ENCODE measurements at places on chromosomes 7 and 10.

GRCh38 chr10:128880159-128880725 lies 586.8 kb upstream of the MGMT start:
- no peak for DNase-seq

DNA sequence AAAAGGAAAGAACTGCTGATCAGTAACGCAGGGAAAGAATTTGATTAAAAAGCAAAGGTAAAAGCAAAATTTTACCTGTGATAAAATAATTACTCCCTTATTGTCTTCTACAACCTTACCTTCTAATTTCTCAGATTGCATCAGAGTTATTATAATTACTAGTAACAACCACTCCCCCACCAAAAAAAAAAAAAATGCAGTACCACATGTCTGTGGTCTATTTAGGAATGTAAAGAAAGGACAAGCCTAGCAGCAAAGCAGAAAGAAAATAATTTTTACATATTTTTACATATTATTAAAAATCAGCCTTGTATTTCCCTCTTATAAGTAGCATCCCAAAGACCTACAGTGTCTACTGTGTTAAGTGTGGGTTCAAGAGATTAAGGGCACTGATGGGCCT lies 430.4 kb downstream of the TFEC start:
- DNase-seq: no peak

- no peak for DNase-seq
Measured at GRCh38 chr7:101015626-101016025, 4.3 kb upstream of the MUC17 start.

DNA sequence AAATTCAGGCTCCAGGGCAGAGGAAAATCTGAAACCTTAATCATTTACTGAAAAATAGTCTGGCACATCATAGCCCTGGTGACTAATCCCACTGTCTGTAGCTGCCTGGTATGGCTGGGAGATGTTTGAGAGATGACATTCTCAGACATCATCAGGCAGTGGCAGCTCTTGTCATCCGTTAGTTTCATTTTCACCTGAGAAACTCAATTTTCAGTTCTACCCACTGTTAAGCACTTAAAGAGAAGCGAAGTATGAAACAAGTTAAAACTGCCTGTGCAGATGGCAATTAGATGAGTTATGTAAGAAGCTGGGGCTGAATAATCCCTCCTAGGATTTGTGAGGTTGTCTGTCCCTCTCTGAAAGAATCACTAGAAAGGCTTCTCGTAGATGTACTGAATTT lies 150.2 kb downstream of the NSUN6 start:
- DNase-seq: no peak

DNA sequence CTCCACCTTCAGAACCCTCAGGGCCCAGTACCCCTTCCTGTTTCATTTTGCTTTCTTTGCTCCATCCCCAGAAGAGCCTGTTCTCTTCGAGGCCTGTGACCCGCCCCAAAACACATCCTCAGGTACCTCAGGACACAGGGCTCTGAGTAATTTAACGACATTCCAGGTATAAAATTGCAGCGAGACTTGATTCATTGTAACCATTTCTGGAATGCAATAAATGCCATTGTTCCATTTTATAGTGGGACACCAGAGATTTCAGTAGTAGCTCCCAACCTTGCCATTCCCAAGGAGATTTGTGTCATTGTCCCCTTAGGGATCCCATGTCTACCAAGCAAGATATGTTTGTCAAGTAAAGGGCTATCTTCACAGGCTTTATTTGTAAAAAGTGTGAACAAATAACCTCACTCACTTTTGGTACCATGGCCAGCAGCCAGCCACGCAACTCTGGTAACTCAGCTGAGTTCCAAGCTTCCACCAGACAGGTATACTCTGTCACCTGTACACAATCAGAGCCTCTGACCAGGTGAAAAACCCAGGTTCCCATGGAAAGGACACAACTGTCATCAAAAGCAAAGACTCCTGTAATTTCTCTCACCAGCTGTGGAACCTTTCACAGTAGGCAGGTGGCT lies 441.3 kb downstream of the PLXNA4 start:
- no peak for DNase-seq

DNA sequence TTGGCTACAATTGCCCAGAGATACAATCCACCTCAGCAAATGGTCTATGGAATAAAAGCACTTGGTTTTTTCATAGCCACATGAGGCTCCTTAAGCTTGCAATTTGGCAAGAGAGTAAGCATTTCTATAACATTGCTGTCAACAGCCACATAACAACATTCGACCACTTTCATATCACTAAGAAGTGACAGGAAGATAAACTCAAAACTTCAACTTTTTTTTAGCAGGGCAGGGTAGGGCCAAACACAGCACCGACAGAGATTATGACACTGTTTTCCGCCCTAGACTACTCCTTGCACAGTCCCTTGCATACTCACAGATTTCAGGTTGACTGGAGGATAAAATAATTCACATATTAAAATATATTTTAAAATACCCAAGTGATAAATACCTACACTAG lies 185.4 kb downstream of the JAZF1 start:
- no peak for DNase-seq

- peak; percentile 63 for DNase-seq
Measured at GRCh38 chr10:110893559-110894179, 21.9 kb downstream of the PDCD4 start.

DNA sequence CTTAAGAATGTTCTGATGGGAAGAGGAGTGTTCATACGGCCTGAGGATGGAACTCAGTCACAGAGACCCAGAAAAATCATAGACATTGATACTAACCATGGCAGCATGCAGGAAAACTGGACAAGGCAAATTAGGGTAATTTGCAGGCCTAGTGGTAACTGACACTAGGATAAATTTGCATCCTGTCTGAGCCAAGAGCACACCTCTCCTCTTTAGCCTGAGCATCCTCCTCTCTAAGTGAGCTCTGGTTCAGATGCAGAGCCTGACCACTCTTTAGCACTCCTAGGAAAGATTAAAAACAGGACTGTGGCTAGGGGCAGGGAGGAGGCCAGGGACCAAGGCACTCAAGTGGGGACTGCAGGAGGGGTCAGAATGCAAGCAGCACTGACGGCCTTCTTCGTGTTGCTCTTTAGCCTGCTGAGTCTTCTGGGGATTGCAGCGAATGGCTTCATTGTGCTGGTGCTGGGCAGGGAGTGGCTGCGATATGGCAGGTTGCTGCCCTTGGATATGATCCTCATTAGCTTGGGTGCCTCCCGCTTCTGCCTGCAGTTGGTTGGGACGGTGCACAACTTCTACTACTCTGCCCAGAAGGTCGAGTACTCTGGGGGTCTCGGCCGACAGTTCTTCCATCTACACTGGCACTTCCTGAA lies at the start of gene TAS2R41:
Gene TAS2R41 (plus strand): TSS at position 373 of the 650 bp plus-strand sequence. CDS start 0 bp downstream, at position 373.
- no peak for DNase-seq

DNA sequence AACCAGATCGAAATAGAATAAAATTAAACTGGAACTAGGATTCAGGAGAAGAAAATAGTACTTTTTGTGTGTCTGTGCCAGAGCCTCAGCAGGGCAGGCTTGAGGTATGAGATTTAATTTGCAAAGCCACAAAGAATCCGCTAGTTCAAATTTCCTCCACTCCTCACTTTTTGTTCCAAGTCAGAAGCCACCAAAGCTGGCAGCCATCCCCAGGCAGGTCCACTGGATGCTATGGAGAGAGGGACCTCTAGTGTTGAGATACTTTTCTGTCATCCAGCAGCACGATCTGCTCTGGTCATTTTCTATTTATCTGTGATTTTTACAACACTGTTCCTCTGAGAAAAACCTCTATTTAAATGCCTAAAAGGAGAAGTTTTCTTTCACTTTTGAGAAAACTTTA lies 147.9 kb upstream of the FRMD4A start:
- no peak for DNase-seq

GRCh38 chr10:104875561-104875960 lies 234.5 kb downstream of the SORCS3 start:
- no peak for DNase-seq

DNA sequence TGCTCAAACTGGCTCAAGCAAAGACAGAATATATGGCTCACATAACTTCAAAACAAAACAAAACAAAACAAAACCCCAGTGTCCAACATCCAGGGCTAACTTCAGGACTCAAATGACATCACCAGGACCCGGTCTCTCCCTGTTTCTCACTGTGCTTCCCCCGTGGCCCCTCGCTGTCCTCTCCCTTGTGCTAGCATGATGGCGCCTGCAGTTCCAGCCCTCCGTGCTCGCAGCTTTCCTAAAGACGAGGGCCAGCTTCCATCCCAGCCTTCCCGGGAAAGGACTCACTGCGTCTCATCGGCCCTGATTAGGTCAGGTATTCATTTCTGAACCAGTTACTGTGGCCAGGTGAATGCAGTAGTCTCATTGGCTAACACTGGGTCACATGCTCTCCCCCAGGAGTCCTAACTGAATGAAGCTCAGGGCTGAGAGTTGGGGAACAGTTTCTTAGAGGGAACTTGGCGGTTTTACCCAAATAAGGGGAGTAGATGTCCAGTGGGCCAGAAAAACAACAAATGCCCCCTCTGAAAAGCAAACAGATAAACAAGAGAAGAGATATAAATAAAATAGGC lies 33.0 kb upstream of the CTBP2 start:
- no peak for DNase-seq

DNA sequence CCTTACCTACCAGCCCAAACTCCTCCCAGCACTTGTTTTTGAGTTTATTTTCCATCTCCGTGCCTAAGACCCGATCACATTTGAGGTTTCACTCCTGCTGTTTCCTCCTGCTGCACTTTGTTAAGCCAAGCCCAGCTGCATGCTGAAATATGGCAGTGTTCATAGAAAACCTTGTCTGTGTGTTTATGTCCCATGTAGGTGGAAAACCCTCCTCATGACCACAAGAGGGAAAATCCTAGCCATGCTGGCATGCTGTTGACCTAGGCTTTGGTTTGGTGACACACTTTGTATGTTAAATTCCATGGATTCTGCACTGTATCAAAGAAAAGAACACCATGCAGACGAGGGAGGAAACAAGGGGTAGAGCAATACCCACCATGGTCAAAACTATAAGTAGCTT lies 154.4 kb downstream of the CUBN start:
- no peak for DNase-seq

- DNase-seq: no peak
Measured at GRCh38 chr10:70272925-70273316, 10.9 kb downstream of the NPFFR1 start.

- no peak for DNase-seq
Measured at GRCh38 chr10:12375076-12375504, 25.7 kb downstream of the CAMK1D start.

- DNase-seq: peak; percentile 69
Measured at GRCh38 chr10:100267239-100268104, at the start of gene CWF19L1. TSS of gene CWF19L1 (minus strand) at chr10:100267638. CDS start at chr10:100267593, 45 bp downstream.

DNA sequence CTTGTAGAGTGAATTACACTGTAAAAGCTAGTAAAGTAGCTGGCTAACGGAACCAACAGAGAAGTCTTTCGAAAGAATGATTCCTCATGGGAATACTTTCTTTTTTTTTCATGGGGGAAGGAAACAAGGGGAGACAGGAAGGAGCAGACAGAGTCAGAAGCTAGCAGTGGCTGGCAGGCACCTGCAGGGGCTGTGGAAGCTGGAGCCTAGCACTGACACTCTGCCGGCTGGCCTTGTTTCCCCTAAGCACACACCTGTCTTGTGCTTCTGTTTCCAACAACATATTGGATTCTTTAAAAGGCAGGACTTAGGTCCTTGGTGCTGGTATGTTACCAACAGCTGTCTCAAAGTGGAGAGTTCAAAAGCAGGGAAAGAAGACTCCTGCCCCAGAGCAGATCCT lies 24.7 kb downstream of the NOD1 start:
- DNase-seq: no peak

DNA sequence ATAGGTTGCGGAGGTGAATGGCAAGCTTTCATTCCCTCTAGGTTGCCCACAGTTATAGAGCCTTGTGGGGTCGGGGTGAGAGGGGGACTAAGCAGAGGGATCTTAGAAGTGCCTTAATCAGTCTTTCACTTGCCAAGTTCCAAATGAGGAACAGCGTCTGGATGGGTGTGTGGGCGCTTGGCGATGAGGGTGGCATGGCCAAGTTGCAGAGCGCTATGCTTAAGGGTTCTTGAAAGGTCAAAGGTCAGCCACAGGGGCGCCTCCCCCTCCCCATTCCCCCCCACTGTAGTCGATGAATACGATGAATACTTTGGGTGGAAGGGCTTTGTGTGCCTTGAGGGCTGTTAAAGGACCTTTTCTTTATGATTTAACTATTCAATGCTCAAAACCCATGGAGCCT lies 185.0 kb downstream of the TCF7L2 start:
- no peak for DNase-seq

GRCh38 chr7:107597582-107597916 lies 17.5 kb downstream of the BCAP29 start:
- no peak for DNase-seq

DNA sequence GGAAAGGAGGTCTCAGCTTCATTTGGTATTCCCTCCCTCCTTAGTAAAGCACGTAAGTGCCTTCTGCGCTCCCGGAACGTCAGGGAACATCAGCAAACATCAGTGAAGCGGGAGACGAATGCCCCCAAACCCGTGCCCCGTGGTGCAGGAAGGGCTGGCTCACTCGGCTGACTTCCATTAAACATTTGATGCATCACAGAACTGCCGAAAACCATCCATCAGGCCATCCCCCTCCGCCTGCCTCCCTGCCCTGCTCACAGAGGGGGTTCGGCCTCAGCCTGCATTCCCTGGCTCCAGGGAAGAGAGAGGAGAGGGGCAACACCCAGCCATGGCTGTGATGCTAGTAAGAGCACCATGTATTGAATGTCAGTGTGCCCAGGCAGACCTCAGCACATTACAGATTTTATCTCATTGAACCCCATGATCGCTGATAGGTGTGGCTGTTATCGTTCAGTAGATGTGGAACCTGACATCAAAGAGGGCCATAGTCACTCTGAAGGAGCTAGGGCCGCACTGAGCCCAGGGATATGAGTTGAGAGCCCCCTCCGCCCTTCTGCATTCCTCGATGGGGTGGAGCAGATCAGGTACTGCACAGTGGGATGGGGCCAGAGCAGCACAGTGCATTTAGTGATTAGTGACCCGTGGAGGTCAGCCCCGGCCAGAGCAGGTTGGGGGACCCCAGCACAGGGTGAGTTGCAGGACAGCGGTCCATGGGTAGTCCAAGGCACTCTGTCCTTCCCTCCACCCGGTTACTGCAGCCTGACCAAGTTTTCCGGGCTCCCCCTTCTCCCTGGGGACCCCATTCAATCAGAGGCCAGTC lies 146.4 kb downstream of the RPS24 start:
- DNase-seq: no peak

- DNase-seq: no peak
Measured at GRCh38 chr7:46349490-46349889, 428.4 kb upstream of the IGFBP3 start.

DNA sequence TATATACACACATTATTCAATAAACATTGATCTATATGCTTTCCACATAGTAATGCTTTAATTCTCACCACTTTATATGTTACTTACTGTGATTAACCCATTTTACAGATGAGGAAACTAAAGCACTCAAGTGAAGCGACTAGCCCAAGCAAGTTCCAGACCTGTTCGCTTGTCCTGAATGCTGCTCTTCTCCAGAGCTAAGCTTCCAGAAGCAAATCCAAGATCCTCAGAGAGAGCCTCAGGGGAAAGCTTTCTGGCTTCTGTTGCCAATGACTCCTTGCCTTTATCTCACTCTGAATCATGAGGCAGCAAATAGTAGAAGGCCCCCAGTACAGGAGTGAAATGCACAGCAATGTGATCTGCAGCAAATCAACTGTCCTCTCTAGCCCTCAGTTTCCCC lies 32.2 kb downstream of the XPNPEP1 start:
- DNase-seq: no peak

Data from CD4-positive, alpha-beta memory T cell (primary cell).